ENCODE measurements at places on chromosomes 3 and 15. TPM values are rescaled to one million over a fixed set of nuclear protein-coding genes. Genes with fewer than 3 reads are reported as not detected.

The ZDHHC19 gene
- total RNA-seq = not detected

The MAP1A gene
- 0.82 TPM for total RNA-seq

The SCG5 gene
- 0.71 TPM for total RNA-seq

The HES1 gene
- total RNA-seq = not detected

The CATSPER2 gene
- 1.2 TPM for total RNA-seq

The NPAP1 gene
- total RNA-seq = not detected

The CEP97 gene
- 22.3 TPM for total RNA-seq

The APOD gene
- not detected for total RNA-seq

The ISLR2 gene
- total RNA-seq = not detected

The NOX5 gene
- total RNA-seq = not detected

The EPHB3 gene
- not detected for total RNA-seq

The NIPA2 gene
- 113 TPM for total RNA-seq

The TMEM207 gene
- total RNA-seq = not detected

The SI gene
- not detected for total RNA-seq

The ZIC4 gene
- total RNA-seq = not detected

The DNAJA4 gene
- total RNA-seq = 36.1 TPM

The BNC1 gene
- total RNA-seq = not detected

The C3orf20 gene
- 0.08 TPM for total RNA-seq

The REC114 gene
- total RNA-seq = not detected

The C2CD4B gene
- 0.21 TPM for total RNA-seq

The KCNH8 gene
- total RNA-seq = not detected

The CHRFAM7A gene
- not detected for total RNA-seq

The CAND2 gene
- 2.6 TPM for total RNA-seq

The GOLGA6B gene
- total RNA-seq = not detected

The MRAS gene
- total RNA-seq = not detected

The TLR9 gene
- 0.23 TPM for total RNA-seq

The ATP2B2 gene
- total RNA-seq = not detected

The GOLGA8S gene
- 0.11 TPM for total RNA-seq

The RTP4 gene
- total RNA-seq = 1.9 TPM

The TYRO3 gene
- 1.8 TPM for total RNA-seq

The PPP1R14D gene
- total RNA-seq = not detected

The SPINK8 gene
- not detected for total RNA-seq

The NEK10 gene
- 0.30 TPM for total RNA-seq

The TRPM7 gene
- 46.3 TPM for total RNA-seq

The TMEM212 gene
- total RNA-seq = not detected

The ADGRG7 gene
- not detected for total RNA-seq

The CPB1 gene
- not detected for total RNA-seq

The TNFAIP8L3 gene
- 1.6 TPM for total RNA-seq

The ADIPOQ gene
- total RNA-seq = not detected

The CCK gene
- not detected for total RNA-seq

The COPB2 gene
- total RNA-seq = 85.1 TPM

The RAB6B gene
- 0.42 TPM for total RNA-seq

The CHL1 gene
- not detected for total RNA-seq

The CEMIP gene
- not detected for total RNA-seq

The RHCG gene
- total RNA-seq = not detected

The RFTN1 gene
- total RNA-seq = 114 TPM

The GOLGA8M gene
- 0.67 TPM for total RNA-seq

The EFCAB12 gene
- total RNA-seq = 0.71 TPM

The SPPL2A gene
- total RNA-seq = 101 TPM

The GPR27 gene
- total RNA-seq = 2.2 TPM

The CHRNA3 gene
- total RNA-seq = not detected

The HGD gene
- total RNA-seq = 0.23 TPM
